ENCODE measurements at places on chromosomes 12 and 14.

DNA sequence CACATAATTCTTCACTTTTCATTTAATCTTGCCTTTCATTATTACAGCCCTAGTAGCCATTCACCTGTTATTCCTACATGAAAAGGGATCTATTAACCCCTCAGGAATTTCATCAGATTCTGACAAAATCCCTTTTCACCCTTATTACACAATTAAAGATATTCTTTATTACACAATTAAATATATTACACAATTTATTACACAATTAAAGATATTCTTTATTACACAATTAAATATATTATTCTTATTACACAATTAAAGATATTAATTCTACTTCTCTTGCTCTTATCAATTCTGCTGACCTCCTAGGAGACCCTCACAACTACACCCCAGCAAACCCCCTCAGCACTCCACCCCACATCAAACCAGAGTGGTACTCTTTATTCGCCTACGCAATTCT lies 77.1 kb downstream of the SINHCAF start:
- DNase-seq, result no peak

- DNase-seq, result peak; percentile 59
Observed at GRCh38 chr14:100049220-100049619, 16.0 kb upstream of the EVL start.

DNA sequence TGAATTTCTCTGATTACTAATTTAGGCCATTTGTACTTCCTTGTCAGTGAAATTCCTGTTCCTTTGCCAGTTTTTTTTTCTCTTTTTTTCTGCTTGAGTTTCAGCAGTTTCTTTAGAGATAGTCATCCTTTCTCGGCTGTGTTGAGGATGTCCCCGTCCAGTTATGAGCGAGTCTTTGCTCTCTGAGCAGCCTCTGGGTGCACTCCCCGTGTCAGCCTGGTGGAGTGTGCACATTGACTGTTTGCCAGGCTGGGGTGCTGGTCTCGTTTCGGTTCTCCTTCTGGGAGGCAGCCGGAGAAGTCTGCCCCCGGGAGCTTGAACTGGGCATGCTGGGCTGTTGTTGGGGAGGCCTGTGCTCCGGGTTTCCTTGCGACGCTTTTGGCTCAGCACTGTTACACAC lies 3.0 kb downstream of the PACS2 start:
- peak; percentile 33 for DNase-seq

- DNase-seq, result no peak
Observed at GRCh38 chr14:26104717-26105116, 493.1 kb downstream of the NOVA1 start.

DNA sequence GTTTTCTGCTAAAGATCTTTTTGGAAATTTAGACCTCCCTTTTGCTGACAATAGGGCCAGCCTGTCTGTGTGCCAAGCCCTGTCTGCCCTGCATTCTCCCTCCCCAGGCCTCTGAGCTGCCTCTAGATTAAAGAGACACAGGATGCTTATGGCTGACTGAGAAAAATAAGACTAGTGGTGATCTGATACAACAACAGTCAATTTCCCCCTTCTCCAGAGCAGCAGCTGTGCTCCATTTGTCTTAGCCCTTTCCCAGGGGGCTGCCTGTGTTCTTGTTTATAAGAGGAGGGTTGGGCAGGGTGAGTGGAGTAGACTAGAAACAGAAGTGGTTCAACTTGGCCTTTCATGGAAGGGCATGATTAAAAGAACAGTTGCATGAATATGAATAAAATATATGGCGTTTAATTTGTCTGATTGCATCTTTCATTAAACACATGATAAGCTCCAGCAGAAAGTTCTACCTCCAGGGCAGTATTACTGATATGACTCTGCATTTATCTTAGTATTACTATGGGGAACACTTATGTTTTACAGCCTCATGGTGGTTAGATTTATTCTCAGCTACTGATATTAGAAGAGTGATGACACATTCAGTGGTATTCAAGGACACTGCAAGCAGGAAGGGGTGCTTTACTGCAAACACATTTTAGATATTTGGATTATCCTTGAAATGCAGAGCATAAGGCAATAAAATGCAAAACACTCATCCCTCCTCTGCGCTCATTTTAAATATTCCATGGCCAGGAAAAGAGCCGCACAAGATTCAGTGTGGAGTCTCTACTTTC lies 150.2 kb upstream of the CLEC14A start:
- DNase-seq, result peak; percentile 34

DNA sequence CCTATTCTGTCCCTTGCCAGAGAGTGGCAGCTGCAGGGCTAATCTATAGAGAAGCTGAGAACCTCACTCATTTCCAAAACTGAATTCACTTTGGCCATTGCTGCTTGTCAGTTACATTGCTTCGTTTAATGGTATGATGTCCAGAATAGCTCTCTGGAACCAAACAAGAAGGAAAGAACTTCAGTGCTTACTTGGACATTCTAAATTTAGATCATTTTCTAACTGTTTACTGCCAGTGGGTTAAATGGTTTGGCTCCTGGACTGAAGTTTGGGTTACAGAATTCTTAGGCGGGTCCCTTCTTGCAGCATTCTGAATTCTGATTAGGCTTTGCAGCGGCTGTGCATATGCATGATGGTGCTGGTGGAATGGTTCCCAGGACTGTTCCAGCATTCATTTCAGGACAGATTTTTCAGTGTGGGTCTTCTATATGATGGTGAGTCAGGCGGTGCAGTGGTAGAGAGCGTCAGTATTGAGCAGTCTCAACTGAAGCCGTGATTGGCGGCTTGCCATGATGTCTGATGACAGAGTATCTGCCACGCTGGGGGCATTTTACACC lies 148.7 kb downstream of the DYRK2 start:
- no peak for DNase-seq

GRCh38 chr12:131511391-131511802 lies 199.5 kb upstream of the SFSWAP start:
- DNase-seq, result no peak

DNA sequence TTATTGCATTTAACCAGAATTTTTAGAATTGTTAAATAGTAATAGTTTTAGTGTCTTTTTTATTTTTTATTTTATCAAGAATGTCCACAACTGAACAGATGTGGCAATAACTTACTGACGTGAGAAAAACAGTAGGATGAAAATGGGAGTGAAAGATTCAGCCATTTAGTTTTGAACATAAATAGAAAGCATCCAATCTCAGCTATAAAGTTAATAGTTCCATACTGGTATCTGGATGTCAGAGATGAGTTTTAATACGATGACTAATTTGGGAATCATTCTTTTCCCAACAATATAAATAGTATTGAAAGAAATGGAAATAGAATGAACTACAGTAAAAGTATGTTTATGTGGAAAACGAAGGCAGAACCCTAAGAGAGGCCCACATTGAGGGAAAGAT lies 159.4 kb downstream of the EPS8 start:
- peak; percentile 70 for DNase-seq

DNA sequence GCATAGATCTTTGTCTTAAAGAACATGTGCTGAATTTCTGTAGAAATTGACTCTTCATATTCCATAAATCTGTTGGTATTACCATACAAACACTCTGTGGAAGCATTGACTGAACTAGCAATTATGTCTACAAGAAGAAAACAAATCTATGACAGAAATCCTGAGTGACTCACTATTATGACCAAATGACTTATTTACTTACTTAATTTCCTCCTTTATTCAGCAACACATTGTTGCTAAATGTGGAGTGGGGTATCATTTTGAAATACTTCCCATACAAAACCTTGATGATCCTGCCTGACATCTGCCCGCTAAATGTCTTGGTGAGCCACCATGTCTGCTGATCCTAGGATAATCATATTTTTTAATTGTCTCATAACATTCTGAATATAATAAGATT lies 99.1 kb upstream of the SLCO1C1 start:
- no peak for DNase-seq

- DNase-seq, result peak; percentile 41
Observed at GRCh38 chr12:53097564-53098353, at the start of gene IGFBP6. TSS of gene IGFBP6 (plus strand) at chr12:53097667. CDS start at chr12:53097718, 51 bp downstream.

GRCh38 chr12:41532072-41532471 lies 344.0 kb downstream of the PDZRN4 start:
- DNase-seq, result no peak

DNA sequence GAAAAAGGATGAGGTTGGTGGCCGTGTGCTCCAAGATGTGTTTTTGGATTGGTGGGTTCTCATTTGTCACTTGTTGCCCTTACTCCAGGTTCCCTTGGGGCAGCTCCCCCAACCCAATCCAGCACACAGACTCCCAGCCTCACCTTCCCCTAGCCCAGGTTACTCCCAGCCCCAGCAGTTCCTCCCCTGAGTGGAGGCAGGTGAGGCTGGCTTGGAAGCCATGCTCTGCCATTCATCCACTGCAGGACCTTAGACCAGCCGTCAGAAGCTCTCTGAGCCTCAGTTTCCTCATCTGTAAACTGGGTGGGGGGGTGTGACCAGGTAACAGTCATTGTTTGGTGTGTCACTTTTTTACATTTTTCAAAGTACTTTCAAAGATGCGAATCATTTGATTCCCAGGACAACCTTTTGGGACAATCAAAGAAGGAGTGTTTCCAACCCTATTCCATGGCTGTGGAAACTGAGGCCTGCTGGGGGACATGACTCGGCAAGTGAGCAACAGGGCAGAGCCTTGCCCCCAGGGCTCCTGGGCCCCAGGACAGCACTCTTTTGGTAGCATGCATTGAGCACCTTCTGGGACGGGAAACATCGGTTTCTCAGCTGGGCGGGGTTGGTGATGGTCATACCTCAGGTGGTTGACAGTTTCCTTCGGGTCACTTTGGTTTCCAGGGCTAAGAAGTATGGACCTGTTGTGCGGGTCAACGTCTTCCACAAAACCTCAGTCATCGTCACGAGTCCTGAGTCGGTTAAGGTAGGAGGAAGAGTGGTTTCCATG lies 7.2 kb downstream of the CYP46A1 start:
- DNase-seq, result no peak

GRCh38 chr12:124847113-124848074 lies 16.3 kb downstream of the SCARB1 start:
- peak; percentile 31 for DNase-seq

DNA sequence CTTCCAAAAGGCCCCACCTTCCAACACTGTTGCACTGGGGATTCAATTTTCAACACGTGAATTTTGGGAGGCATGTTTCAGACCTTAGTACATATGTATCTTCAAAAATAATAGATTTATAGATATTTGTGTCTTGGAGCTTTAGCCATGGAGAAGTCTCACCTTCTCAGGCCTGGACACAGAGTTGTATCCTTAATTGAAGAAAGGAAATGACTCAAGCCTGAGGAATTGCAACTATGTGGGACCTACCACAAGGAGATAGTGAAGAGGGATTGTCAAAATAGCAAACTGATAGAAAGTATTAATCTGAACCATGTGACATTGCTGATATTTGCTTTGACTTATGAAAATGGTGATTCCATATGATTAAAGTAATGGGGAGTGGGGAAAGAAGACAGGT lies 89.8 kb downstream of the ACSS3 start:
- DNase-seq, result peak; percentile 7

GRCh38 chr12:64876388-64877071 lies 52.1 kb downstream of the TBC1D30 start:
- DNase-seq, result no peak

- DNase-seq, result no peak
Observed at GRCh38 chr12:130526813-130527212, 189.1 kb downstream of the PIWIL1 start.

GRCh38 chr14:71365361-71365760 lies 458.1 kb downstream of the PCNX1 start:
- peak; percentile 18 for DNase-seq

GRCh38 chr12:78952552-78952929 lies 88.0 kb downstream of the SYT1 start:
- DNase-seq, result no peak

DNA sequence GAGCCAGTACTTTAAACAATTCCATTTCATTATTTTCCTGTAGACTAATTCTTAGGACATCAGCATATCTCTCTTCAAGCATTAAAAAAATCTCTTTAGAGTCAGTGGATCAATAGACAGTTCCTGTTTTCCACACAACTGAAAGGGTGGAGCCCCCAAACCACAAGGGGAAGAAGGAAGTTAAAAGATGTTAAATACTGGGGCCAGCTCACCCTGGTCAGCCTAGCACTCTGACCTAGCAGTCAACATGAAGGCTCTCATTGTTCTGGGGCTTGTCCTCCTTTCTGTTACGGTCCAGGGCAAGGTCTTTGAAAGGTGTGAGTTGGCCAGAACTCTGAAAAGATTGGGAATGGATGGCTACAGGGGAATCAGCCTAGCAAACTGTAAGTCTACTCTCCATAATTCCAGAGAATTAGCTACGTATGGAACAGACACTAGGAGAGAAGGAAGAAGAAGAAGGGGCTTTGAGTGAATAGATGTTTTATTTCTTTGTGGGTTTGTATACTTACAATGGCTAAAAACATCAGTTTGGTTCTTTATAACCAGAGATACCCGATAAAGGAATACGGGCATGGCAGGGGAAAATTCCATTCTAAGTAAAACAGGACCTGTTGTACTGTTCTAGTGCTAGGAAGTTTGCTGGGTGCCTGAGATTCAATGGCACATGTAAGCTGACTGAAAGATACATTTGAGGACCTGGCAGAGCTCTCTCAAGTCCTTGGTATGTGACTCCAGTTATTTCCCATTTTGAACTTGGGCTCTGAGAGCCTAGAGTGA lies at the start of gene LYZ:
LYZ (plus strand) TSS at position 220 of the 777 bp plus-strand sequence; CDS start at position 248, 28 bp downstream.
- DNase-seq, result no peak

GRCh38 chr14:103820908-103821307 lies 26.5 kb downstream of the PPP1R13B start:
- no peak for DNase-seq

DNA sequence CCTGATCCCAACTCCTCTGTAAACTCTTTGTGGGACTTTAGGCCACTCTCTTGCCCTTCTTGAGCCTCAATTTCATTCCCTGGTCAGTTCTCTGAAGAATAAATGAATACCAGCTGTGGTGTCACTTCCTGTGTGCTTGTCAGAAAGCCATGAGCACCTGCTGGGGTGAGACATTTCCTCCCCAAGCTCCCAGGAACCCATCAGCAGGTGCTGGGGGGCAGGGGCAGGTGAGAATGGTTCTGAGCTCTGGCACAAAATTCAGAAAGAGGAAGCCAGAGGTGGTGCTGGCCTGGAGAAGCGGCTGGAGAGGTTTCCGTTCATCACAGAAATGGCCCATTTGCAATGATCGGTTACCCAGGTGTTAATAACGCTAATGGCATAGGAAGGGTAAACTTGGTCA lies 14.9 kb downstream of the LHX5 start:
- no peak for DNase-seq

GRCh38 chr14:55052269-55052930 lies 953 bp downstream of the MAPK1IP1L start:
- peak; percentile 38 for DNase-seq

DNA sequence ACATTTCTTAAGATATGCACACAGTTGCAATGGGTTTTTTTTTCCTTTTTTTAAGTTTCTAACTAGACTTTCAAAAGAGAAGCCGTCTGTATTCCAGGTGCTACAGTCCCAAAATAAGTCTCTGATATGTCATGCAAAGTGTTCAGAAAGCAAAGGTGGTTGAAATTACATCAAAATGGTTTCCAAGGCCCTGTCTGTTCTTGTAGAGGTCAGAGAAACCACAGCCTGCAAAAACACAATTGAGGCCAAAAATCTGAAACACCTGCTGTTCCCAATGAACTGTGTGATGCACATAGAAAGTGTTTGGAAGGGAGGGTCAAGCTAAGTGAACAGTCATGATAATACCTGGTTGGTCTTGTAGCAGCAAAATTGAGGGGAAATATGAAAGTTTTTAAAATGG lies 91.0 kb downstream of the VRK1 start:
- DNase-seq, result no peak
